ENCODE measurements at places on chromosomes 16 and 17.

GRCh38 chr16:72362973-72363372 is 191.0 kb upstream of the PMFBP1 start:
- DNase-seq = no peak

DNA sequence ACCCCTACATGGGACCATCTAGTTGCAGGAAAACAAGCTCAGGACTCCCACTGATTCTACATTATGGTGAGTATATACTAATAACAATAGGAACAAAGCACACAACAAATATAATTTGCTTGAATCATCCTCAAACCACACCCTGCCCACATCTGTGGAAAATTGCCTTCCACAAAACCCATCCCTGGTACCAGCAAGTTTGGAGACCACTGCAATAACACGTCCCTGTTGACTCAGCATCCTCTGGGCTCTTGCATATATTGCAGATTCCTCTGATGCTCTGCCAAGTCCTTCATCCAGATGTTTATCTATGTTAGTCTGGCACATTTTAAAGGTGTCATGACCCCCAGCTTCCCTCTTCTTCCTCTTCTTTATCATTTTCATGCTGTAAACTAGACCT is 138.4 kb downstream of the PCTP start:
- no peak for DNase-seq

DNA sequence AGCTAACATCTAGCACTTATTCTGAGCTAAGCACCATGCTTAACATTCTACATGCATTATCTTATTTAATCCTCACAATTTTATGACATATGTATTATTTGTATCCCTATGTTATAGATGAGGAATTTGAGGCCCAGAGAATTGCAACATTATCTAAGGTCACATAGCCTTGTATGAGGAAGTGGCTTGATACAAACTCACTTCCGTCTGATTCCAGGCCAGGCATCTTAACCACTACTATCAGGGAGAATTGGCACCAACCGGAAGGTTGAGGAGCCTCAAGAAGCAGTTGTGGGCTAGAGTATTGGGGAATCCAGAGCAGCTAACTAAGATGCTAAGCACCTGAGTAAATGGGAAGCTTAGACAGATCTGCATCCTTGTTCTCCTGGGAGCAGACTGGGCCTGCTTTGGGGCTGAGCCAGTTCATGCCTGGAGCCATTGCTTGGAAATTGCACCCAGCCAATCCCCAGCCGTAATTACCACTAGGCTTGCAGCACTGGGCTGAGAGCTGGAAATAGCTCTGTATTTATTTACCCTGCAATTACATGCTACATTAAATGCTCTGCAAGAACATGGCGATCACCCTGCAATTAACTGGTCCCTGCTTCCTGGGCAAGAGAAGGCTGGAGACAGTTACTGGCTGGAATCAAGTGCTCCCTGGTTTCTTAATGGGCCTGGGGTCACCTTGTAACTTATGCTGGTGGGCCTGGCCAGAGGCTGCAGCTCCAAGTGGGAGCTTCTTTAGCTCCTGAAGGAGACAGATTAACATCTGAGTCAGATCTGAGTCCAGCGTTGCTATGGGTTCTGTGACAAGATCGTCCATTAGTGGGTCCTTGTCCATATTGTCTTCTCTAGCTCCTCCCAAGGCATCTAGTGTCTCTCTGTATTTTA is 273.1 kb upstream of the CCL2 start:
- no peak for DNase-seq

DNA sequence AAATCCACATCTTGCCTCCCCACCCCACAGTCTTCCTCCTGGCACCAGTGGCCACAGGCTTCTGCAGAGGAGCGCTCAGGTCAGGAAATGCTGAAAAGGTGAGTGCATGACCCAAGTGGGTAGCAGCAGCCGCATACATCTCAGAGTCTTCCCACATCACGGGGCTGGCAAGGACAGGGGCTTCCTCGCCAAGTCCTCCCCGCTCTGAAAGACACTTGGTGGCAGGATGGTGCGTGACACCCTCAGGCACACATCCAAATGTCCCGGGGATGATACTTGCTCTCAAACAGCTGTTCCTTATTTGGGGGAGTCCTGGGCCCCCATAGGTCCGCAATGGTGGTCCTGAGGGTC is 8.8 kb upstream of the SLC16A5 start:
- no peak for DNase-seq

- DNase-seq = no peak
These were observed 56.9 kb upstream of the DOC2B start for GRCh38 chr17:238071-238963.

DNA sequence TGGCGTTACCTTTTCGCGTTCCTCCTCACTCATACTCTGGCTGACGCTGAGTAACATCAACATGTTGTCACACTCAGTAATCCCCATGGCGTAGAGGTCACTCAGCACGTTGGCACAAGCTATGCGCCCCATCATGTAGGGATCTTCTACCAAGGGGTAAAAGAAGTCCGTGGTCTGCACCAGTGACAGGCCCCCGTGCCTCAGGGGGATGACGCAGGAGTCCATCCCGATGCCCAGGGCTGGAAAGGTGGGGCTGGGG is 596 bp downstream of the SEPHS2 start:
- DNase-seq = no peak
